ENCODE measurements at places on chromosomes 7 and 10. TPM values are rescaled to one million over a fixed set of nuclear protein-coding genes. Genes with fewer than 3 reads are reported as not detected.

GRCh38 chr10:44965651-44966097 is 6.1 kb downstream of the RASSF4 start:
- no peak for DNase-seq

DNA sequence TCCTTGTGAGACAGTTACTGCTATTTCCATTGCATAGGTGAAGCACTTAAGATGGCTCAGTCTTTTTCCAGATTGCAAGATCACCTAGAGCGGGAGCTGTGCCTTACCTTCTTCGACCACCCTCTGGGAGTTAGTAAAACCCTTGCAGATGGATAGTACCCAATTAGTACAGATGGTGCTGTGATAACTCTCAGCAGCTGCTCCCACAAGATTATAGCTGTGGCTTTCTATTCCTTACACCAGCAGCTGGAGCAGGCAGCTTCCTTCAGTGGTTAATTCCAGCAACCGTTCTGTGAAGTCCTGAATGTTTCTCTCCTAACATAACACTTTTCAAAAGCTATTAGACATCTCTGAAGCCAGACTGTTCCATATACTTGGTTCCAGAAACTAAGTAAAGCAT is 796.8 kb downstream of the XPNPEP1 start:
- no peak for DNase-seq

DNA sequence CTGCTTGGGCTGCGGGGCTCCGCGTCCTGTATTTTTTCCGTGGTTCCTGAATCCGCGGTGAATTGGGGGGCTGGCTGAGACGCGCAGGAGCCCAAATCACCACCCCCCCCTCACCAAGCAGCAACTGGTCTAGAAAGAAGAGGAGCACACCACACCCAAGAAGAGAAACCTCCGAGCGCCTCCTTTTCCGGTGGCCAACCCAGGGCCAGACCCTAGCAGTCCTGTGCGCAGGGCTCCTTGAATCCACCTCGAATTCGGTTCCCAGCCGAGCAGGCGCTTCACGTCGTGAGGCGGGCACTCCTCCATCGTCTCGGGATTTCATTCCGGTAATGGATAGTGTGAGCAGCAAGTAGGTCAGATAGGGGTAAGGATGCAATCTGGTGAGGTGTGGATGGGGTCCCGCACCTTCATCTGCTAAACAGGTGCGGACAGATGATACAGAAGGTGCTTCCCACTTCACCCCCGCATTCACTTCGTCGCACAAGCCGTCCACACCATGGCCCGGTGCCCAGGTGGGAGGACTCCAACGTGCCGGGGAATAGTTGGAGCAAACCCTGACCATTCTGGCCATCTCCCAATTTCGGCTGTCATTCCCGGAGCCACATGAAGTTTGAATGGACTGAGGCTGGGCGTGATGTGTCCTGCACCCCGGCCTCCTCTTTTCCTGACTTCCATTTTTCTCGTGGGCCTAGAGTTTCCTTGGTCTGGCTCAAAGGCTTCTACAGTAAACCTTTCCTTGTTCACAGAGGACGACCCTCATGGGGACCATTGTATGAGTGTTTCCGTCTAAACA is 19.8 kb upstream of the ZNF273 start:
- peak; percentile 38 for DNase-seq

DNA sequence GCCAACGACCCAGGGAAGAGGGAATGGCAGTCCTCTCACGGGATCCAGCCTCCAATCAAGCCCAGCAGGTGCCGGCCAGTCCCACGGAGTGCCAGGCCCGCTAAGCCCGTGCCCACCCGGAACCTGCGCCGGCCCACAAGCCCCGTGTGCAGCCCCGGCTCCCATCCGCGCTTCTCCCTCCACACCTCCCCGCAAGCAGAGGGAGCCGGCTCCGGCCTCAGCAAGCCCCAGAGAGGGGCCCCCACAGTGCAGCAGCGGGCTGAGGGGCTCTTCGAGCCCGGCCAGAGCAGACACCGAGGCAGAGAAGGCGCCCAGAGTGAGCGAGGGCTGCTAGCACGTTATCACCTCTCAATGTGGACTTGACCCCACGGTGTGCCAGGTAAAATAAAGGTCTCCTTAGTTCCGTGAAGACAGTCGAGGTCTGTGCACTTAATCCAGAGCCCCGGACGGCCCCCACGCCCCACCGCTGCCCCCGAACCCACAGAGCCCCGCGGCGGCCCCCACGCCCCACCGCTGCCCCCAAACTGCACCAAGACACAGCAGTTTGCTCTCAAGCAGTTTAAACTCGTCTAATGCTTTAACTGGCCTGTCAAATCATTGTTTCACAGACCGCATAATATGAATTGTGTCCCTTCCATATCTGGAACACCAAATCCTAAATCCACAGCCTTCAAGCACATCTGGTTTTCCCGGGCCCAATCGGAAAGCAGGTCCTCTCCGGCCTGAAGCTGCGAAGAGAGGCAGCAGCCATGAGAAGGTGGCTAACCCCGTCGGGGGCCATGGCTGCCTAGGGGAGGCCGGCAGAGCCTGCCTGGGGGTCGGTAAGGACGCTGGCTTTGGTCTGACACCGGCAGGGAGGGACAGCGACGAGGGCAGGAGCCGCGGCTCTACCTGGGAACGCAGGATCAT is 307.8 kb downstream of the PTPRN2 start:
- DNase-seq, result no peak

Gene PRPS1L1
- total RNA-seq, result not detected

Gene ESYT2
- total RNA-seq, result 86.0 TPM
